Activated CD8-positive, alpha-beta memory T cell treated with anti-CD3 and anti-CD28 coated beads, Interleukin-2, amount 10 ng/mL, durations not matched to agents 7 days and 5 days (primary cell): ENCODE measurements at places on chromosomes 6 and 20. TPM values are rescaled to one million over a fixed set of nuclear protein-coding genes. Genes with fewer than 3 reads are reported as not detected.

GRCh38 chr6:104941729-104942091 lies 15.2 kb upstream of the LIN28B start:
- no peak for DNase-seq

- DNase-seq, result no peak
Observed at GRCh38 chr6:106825156-106825555, 149.4 kb downstream of the CD24 start.

GRCh38 chr6:46420921-46421638 lies 70.2 kb downstream of the RCAN2 start:
- no peak for DNase-seq

DNA sequence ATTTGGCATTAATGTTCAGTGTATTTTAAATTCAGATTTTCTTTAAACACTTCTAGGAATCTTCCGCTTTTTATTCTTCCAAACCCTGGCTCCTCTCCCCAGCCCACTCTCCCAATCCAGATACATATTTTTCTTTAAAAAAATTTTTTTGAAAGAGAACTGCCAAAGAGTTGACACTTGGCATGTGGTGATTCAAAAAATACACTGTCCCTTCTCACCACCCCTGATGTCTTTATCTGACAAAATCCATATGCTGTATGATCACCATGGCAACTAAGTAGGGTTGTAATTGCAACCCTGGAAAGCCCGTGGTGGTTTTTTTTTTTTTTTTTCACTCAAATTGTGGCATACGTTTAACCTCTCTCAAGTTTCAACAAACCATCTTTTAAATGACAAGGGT lies 355.8 kb upstream of the SASH1 start:
- no peak for DNase-seq

The F13A1 gene
- not detected for total RNA-seq

- DNase-seq, result no peak
Observed at GRCh38 chr6:111653434-111653833, 47.8 kb upstream of the TRAF3IP2 start.

The NHSL1 gene
- 0.20 TPM for total RNA-seq

- no peak for DNase-seq
Observed at GRCh38 chr6:168999392-168999791, 254.3 kb downstream of the THBS2 start.

DNA sequence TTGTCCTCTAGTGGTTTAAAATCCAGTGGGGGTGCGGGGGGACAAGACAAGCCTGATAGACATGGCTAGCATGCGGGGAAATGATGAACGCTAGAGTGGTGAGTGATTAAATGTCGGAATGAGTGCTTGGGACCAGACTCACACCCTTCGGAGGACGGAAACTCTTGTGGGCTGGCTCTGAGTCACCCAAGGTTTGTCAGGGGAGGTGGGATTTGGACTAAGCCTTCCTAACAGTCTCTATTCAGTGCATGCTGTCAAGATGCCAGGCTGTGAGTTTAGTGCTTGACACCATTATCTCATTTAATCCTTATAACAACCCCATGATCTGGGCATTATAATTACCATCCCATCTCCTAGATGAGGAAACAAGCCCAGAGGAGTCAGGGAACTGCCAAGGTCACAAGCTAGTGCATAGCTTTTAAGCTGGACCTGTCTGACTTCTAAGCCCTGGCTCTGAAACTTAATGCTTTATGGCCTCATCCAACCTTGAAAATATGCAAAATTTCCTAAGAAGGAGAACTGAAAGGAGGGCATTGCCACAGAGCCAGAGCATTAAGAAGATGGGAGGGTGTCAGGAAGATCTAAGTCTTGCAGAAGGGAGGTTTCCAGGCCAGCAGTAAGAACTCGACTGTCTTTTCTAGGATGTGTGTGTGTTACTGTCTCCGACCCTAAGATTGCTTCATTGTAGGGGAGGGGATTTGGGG lies 168.7 kb upstream of the LRFN2 start:
- DNase-seq, result no peak

The STMND1 gene
- not detected for total RNA-seq
